ENCODE measurements at places on chromosomes 2 and 18.

DNA sequence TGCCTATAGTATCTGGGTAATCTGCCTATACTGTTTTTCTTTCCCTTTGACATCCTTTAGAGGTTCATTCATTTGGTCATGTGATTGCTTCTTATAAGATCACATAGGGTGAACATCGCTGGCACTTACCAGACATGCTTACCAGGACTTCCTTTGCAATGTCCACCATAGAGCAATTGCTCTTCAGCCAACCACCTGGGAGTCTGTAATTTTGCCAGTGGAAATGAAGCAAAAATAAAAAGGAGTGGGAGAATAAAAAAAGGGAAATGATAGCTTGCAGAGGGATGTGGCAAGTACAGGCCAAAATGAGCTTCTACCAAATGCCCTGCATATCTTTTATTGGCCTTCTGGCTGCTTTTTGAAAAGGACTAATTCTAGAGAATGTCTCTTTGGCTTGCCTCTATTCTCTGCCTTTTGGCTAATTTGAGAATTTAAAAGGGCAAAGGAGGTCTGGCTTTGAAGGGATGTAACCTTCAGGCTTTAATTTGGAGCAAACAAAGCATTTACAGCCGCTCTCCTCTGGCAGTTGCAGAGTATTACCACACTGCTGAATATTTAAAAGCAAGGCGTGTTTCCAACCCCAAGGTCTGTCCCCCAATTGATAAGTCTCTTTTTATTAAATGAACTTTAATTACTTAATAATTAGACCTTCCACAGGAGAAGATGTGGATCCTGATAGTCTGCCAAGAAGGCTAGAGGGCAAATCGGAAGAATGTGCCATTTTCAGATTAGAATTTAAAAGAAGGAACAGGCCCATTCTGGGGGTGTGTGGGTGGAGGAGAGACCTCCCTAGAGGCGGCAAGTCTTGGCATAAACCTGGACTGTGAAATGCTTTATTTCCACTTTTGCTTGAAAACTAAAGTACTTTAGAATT is 557.9 kb downstream of the DCC start:
- no peak for DNase-seq

DNA sequence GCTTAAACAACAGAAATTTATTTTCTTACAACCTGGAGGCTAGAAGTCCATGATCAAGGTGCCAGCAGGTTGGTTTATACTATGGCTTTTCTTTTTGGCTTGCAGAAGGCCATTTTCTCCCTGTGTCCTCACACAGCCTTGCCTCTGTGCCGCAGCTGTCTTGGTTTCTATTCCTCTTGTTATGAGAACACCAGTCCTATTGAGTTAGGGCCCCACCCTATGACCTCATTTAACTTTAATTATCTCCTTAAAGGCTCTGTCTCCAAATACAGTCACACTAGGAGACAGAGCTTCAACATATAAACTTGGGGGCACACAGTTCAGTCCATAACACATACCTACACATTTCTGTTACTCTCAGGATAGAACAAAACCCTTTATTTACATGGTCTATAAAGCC is 17.3 kb upstream of the RHOB start:
- no peak for DNase-seq

DNA sequence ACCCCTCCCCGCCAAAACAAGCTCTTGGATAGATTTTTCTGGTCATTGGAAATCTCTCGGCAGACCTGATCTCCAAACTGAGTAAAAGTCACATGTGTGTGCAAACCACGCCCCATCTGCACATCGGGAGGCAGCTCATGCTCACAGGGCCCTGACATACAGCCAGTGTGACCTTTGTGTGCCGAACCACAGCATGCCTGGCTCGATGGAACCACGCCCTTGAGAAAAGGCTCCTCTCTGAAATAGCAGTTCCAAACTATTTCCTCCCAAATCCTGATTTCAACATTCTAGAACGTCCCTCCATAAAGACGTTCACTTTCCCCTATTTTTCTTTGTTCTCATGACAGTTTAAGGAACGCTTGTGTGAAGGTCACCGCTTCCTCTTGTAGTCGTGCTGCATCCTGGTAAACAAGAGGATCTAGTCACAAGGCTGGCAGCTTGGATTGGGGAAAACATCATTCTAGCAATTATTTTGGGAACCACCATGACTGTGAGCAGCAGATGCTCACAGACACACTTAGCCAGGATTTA is 59.3 kb upstream of the MAP4K4 start:
- no peak for DNase-seq

DNA sequence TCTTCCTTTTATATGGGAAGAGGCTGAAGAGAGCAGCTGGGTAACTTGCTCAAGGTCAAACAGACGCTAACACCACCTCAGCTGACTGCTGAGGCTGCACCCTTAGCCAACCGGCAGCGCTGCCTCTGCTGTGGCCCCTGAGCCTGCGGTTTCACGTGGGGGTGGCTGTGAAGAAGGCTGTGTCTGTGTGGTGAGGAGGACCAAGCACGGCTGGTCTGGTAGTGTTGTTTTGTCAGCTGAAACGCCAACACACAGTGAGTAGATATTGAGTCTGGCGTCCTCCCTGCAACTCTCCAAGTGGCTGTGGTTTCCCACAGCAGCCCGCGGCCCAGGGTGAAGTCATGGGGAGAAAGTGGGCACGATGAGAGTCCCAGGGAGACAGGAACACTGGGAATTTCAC is 69.6 kb downstream of the THNSL2 start:
- no peak for DNase-seq

- no peak for DNase-seq
Observed at GRCh38 chr2:99981840-99982239, 160.6 kb downstream of the AFF3 start.

GRCh38 chr2:27494944-27495554 is at the start of gene FNDC4:
TSS of gene FNDC4 (minus strand) at chr2:27495200. CDS start at chr2:27494679, 521 bp downstream.
- DNase-seq, result no peak

DNA sequence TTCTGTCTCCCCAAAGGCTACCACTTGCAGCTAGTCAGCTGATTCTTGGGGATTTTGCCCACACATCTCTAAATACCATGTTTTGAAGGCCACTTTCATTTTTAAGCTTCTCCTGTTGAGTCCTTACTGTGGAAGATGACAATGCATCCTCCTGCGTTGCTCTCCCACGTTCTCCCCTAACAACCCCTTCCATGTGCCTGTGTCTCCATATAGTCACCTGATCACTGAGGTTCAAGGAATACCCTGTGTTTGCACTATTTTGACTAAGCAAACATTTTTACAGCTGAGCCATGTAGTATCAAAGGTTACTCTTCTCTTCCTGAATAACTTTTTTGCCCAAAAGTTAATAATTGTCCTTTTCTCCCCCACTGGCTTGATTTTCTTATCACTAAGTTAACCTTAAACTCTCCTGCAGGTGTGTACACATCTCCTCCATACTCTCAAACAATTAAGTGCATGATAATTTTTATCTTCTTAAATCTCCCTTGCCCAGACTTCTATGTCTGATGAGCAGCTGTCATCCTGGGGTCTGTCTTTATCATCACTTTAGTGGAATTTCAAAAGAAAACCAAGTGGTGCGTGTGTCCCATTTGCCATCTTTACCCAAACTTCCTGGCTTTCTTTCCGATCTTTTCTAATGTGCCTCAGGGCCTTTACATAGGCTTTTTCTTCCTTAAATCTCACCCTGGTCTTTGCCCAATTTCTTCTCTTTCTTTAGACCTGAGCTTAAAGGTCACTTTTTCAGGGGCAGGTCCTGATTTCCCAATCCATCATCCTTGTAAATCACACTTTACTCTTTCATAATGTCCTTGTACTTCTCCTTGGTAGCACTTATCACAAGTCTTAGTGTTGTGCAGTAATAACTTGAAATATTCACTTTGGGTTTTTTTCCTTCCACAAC is 85.2 kb upstream of the SPATS2L start:
- no peak for DNase-seq

DNA sequence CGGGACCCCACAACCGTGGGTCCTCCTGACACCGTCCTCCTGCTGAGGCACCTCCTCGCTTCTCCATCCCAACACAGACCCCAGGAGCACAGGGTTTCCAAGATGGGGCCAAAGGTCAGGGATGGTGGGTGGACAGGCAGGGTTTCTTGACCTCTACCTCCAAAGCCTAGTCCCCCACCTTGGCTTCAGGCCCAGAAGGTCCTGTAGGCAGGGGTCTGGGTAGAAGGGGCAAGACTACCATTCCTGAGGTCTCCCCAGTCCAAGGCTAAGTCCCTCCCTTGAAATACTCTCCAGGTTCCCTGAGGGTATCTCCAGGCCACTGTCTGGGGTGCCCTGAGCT is 7.1 kb downstream of the CYP26B1 start:
- no peak for DNase-seq

GRCh38 chr2:38416296-38417036 is 39.4 kb upstream of the ATL2 start:
- DNase-seq, result no peak

DNA sequence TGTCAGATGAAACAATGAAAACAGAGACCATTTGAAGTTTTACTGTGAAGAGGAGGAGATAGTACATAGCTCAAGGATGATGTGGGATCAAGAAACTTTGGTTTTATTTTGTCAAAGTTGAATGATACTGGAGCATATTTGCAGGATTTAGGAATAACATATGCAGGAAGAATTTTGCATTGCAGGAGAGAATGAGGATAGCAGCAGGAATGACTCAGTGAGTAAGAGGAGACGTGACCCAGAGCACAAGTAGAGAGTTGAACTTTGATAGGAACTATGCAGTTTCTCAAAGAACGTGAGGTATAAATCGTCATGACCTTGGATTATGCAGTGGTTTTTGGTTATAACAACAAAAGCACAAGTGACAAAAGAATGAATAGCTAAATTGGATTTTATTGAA is 47.7 kb downstream of the MAPRE2 start:
- DNase-seq, result no peak

DNA sequence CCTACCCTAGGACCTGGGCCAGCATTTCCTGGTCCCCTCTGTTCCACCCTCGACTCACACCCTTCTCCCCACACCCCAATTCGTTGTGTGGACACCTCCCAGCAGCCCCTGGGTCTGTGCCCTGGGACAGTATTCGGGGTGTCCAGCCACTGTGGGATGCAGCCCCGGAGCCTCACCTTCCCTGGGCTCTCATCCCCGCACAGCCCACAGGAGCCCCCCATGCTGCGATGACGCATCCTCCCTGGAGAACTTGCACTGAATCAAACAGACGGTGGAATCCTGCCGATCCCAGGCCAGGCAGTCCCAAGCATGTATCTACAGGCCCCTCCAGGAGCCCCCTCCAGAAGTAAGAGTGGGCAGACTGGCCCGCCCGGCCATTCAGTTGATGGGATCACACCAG is 9.7 kb downstream of the ITM2C start:
- no peak for DNase-seq

- peak; percentile 82 for DNase-seq
Observed at GRCh38 chr2:176652300-176653182, 383.3 kb downstream of the MTX2 start.

DNA sequence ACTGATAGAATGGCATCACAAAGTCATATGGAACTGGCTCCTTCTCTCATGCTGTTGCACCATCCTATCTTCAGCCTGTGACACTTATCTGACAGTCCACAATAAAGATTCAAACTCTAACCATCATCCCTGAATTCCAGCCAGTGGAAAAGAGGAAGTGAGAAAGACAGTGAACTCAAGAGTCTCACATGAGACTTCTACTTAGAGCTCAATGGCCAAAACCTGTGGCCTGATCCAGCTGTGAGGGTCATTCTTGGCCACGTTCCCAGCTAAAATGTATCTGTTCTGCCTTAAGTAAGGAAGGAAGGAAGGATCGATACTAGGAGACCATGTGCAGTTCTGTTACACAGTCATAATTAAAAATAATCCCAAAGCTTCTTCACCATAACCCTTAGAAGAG is 73.6 kb downstream of the RND3 start:
- no peak for DNase-seq
